ENCODE measurements at places on chromosomes 7 and 10.

DNA sequence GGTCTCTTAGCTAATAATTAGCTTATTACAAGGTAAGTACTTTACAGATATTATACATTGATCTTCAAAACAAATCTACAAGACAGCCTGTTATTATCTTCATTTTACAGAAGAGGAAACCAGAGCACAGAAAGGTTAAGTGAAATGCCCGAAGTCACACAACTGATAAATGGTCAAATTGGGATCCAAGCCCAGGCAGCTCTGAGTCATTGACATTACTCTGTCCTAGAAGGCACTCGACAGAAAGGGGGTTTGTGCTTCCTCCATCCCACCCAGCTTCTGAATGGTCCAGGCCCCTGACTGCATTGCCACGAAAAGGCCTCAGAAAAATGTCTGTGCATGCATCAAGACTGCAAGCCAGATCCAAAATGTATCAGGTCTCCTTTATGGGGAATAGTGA is 81.3 kb upstream of the ZNF438 start:
- no peak for DNase-seq

DNA sequence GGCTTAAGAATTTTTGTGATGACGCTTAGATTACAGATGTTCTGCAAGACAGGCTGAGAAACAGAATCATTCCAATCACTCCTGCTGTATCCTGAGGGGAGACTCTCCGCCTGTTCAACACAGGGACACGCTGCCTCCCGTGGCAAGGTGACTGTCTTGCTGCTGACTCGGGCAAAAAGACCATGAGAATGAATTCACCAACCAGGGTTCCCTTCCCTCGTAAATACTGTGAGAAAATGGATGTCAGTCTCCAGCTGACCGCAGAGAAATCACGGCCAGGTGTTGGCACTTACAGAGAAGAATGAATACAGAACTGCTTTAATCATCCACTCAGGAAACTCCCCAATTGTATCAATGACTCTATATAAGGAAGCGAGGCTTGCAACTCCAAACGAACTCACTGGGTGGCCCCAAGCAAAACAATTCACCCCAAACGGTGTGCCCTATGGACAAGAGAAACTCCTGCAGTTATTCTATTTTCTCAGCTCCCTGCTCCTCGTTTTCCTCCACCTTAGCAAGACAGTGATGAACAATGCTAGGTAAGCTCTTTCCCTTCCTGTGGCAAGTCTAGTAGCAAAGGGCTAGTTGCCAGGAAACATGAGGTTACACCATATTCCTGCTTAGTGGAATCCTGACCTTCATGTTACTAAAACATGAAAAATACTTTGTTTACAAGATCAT is 22.8 kb downstream of the GNA12 start:
- DNase-seq = peak; percentile 75

GRCh38 chr10:53997953-53998352 is 803.1 kb downstream of the PCDH15 start:
- DNase-seq = no peak

GRCh38 chr10:89398003-89398749 is 5.8 kb downstream of the IFIT1 start:
- DNase-seq = no peak

DNA sequence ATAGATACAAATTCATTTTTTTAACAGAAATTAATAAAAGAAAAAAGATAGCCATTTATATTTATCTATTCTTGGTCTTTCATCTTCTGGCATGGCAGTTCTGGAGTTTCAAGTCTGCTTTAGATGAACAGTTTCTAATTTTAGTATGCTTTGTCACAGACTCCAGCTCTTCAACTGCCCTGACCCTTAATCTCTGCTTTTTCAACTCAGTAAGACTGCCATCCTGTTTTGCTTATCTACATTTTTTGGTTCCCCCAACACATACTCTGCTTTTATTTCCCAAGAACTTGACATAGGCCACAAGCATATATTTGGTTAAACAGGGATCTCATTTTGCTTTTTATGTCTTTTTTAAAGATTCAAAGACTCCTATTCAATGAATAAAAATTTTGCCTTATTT is 309.3 kb upstream of the KCND2 start:
- no peak for DNase-seq

- no peak for DNase-seq
These were observed 393.0 kb downstream of the PHTF2 start for GRCh38 chr7:78191475-78192079.

DNA sequence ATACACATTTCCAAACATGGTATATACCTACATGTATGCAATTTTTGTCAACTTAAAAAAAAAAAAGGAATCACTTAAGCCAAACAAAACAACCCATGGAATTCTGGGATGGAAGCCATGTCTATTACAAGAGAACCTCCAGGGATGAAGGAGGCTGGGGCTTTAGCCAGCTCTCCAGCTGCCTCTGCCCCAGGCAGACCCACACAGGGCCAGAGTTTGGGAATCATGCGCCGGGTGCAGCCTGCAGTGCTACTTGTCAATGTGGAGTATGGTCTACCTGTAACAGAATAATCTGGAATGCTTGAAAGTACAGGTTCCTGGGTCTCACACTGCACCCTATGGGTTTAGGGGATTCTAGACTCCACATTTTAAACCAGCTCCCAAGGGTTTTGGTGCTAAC is 10.8 kb downstream of the ATP6V0E2 start:
- no peak for DNase-seq

GRCh38 chr7:133470-133869 is 58.9 kb upstream of the FAM20C start:
- peak; percentile 55 for DNase-seq

DNA sequence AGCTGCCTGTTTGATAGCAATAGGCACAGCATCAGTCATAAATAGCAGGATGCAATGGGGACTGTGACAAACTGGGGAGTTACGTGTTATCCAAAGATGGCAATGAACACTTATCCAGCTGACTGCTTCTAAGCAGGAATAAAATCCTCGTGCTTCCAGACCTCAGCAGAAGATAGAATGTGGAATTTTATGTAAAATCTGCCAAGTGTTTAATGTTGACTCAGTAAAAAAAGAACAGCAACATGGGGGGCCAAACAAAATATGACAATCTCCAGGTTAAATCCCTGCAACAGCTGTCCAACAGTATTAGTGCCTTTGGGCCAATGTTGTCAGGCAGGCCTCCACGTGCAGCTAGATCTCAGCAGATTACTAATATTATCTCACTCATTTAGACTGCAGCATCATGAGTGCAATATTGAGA is 127.3 kb downstream of the SEMA3C start:
- DNase-seq = no peak

GRCh38 chr10:73229567-73229966 is 17.5 kb downstream of the DNAJC9 start:
- peak; percentile 67 for DNase-seq

DNA sequence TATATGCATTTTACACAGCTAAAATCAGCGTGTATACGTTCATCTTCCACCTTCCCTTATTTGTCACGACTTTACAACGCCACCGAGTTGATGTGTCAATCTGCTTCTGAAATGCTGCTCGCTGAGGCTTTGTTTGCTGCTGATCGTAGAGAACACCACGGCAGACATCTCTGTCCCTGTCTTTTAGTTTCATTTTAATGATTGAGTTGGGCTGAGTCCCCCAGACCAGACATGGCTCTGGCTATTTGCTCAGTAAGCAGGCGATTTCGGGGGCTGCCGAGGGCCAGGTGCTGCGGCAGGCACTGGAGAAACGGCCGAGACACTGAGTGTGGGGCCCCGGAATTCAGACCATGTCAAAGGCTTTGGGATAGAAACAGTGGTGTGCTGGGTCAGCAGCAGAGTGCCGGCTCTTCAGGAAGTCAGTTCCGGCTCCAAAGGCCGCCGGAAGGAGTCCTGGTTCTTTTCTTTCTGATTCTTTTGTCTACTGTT is 5.0 kb downstream of the LRRC27 start:
- DNase-seq = peak; percentile 47

DNA sequence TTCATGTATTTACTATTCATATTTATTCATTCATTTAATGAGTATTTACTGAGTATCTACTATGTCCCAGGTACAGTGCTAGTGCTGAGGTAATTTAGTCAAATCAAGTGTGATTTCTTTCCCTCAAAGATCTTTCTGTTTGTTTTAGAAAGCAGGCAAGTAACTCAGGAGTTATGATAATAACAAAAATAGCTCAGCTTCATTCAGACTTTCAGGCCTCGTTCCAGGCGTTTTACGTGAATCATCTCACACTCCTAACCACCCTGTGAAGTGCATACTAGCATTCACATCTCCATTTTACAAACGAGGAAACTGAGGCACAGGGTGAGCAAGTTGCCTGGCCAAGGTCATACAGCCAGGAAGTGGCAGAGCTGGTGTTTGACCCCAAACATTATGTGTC is 468.7 kb upstream of the C7orf33 start:
- no peak for DNase-seq

DNA sequence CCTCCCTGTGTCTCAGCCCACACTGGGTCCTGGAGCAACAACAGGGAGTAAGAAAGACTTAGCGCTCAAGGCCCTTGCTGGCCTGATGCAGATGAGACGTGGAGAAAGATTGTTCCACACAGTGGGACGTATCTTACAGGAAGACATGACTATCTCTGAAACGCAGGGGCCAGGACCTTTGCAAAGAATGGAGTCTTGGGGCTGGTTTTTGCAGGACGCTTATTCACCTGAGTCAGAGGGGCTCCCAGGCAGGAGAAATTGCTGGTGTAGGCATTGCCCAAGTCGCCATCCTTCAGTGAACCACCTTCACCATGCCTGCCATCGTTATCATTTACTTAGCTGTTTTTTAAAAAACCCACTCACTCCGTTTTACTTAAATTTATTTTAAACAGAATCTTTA is 11.8 kb upstream of the GDF10 start:
- no peak for DNase-seq

DNA sequence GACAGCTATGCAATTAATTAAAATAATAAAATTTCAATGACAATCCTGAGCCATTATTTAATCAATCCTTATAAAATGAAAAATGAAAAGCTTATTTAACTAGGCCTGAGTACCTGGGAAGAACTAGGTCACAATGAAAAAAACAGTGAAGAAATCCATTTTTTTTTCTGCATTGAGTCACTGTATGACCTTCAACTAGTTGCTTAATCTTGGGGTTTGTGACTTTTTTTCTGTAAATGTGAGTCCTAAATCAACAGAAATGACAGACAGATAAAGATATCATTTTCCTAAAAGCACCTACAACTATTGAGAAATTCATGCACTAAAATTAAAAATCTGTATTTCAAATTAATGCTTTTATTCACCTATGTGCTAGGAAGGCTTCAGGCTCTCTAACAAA is 96.8 kb downstream of the TMEM26 start:
- DNase-seq = peak; percentile 16

DNA sequence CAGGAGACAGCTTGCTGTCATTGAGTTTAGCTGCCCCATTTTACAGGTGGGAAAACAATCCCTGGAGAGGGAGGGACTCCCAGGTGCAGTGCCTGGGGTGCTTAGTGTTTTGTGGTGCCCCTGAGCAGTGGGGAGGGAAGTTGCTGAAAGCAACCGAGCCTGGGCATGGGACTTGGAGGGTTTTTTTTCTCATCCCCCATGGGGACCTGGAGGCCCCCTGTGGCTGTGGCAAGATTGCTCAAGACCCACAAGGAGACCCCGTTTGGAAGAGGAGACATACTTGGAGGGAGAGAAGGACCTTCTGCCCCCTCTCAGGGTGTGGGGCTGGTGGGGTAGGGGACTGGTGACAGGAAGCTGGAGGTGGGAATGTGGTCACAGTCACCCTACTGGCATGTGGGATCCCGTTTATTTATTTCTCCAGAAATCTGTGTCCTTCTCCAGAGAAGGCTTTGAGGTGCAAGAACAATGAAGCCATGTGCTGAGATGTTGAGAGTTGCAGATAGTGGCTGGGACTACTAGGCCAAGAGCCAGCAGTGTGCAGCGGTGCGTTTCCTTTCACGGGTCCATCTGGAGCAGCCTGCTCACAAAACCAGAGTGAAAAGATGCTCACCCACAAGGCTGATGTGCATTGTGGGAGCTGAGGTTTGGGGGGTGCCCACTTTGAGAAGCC is 21.5 kb downstream of the ZMIZ1 start:
- DNase-seq = no peak

DNA sequence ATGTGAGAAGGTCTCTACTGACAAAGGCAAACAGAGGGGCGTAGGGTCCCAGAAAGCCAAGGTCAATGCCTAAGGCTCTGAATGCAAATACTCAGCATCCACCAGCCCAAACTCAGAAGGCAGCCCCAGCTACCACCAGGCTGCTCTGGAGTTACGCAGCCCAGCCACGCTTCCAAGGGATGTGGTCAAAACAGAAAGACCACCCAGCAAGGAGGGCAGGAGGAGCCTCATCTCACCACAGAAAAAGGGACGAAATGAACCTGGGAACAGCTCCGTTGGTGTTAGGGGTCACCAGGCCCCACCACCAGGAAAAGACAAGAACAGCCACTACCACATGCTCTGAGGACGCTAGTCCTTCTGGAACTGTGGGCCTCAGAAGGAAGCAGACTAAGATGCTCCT is 65.1 kb downstream of the CTBP2 start:
- DNase-seq = no peak

- no peak for DNase-seq
These were observed 66.2 kb upstream of the SRPK2 start for GRCh38 chr7:105454921-105455320.

DNA sequence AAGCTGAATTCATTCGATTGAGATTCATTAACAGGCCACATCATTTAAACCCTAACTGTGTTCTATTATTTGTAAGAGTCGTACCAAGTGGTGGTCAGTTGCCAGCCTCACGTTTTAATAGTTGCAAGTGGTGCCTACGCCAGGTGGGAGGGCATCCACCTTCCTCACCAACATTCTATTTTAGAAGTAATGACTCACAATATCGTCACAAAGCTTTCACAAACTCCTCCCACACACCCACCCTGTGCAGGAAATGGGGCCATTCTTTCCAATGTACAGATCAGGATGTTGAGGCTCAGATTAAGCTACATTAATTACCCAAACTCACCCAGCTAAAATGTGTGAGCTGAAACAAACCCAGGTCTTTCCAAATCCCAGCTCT is 77.3 kb upstream of the SAMD8 start:
- no peak for DNase-seq

- DNase-seq = no peak
These were observed 278.7 kb downstream of the SDK1 start for GRCh38 chr7:3579638-3580219.

- no peak for DNase-seq
These were observed 37.8 kb upstream of the SEM1 start for GRCh38 chr7:96747418-96747940.

DNA sequence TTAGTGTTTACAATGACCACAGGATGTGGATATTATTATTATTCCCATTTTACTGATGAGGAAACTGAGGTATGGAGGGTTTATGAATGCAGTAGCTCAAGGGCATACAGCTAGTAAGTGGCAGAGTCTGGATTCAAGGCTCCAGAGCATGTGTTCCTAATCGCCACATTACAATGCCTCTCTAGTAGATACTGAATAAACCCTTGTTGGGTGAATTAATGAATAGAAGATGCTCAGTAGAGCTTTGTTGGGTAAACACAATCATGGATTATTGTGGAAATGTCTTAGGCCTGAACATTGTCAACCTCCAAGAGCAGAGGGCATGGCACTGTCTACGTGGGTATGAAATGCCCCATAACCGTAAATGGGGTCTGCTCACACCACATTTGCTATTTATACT is 545.3 kb downstream of the LRMDA start:
- DNase-seq = no peak

GRCh38 chr10:110742801-110743200 is 98.7 kb downstream of the RBM20 start:
- no peak for DNase-seq

GRCh38 chr10:102644646-102645387 is 538 bp downstream of the TRIM8 start:
- peak; percentile 47 for DNase-seq

- peak; percentile 0 for DNase-seq
These were observed 9.5 kb downstream of the SLC13A1 start for GRCh38 chr7:123190109-123190831.

GRCh38 chr10:109343293-109343692 is 580.0 kb downstream of the XPNPEP1 start:
- no peak for DNase-seq
